ENCODE measurements at places on chromosomes 16 and 17. TPM values are rescaled to one million over a fixed set of nuclear protein-coding genes. Genes with fewer than 3 reads are reported as not detected.

TBX4 gene
- not detected for total RNA-seq

PABPN1L gene
- total RNA-seq = 0.49 TPM

TMC6 gene
- total RNA-seq = 2.0 TPM

EVPL gene
- under 0.01 TPM for total RNA-seq

VASN gene
- 2.5 TPM for total RNA-seq

NRN1L gene
- total RNA-seq = not detected

MTMR4 gene
- total RNA-seq = 93.2 TPM

PGP gene
- total RNA-seq = 10.6 TPM

SPPL2C gene
- 0.25 TPM for total RNA-seq

FLOT2 gene
- 27.0 TPM for total RNA-seq

SUZ12 gene
- 28.5 TPM for total RNA-seq
